ENCODE measurements at places on chromosomes 6 and 20.
A peak's percentile ranks its signal among the peaks of the same experiment; 100 is the strongest.

DNA sequence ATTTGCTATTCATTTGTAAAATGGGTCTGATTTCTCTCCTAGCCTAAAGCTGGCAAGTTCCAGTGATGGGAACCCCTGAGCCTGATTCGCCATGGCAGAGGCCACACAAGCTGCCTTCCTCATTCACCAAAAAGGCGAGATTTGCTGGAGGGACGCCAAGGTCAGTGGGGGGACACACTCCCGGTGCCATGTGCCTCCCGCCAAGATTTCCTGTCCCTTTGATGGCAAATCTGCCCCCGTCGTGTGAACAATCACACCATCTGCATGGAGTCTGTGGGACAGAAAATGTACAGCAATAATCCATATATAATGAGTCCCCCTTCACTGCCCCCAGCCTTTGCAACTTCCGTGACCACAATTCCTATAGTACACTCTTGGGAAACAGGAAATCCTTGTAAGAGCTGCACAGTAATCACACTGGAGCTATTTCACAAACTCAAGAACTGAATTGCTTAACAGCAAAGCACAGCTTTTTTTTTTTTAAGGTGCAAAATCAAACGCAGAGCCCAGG is 15.7 kb upstream of the IGF2R start:
- DNase-seq, result peak; percentile 85

DNA sequence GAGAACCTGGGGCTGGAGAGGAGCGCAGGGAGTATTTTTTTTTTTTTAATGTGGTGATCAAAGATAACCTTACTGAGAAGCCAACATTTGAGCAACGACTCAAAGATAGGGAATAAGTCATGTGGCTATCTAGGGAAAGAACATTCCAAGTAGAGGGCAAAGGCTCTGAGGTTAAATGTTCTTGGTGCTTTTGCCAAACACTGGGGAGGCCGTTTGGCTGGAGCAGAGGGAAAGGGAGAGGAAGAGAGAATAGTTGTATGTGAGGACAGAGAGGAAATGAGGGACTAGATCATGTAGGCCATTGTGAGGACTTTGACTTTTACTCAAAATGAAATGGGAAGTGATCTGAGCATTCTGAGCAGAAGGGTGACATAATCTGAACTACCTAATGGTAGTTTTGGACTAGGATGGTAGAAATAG is 27.8 kb downstream of the ACSS2 start:
- DNase-seq, result peak; percentile 14

- no peak for DNase-seq
Observed at GRCh38 chr6:39228111-39228971, 934 bp downstream of the KCNK5 start.

GRCh38 chr6:56868687-56869086 is 86.2 kb upstream of the BEND6 start:
- peak; percentile 68 for DNase-seq

Measured in renal cortical epithelial cell (primary cell).